ENCODE measurements at places on chromosomes 7 and 10.

DNA sequence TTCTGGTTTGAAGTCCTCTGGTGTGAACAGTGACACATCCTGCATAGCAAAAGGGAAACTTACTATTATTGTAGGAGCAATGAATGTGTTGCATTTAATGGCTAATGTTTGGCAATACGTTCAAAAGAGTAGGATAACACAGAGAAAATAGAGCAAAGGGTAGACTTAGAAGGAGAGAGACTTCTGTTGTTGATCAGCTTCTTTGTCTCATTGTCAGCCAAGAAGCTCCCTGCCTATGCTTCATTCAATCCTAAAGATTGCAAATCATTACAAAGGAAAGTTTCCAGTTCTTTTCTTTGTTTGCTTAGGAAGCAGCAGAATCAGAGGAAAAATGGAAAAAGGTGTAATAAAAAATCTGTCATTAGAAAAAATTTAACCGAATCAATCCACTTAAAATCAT is 7.9 kb upstream of the TSPAN13 start:
- DNase-seq = no peak

- no peak for DNase-seq
Measured at GRCh38 chr7:90111-91063, 102.0 kb upstream of the FAM20C start.

GRCh38 chr10:30832749-30833627 is 198.7 kb downstream of the ZNF438 start:
- no peak for DNase-seq

- peak; percentile 46 for DNase-seq
Measured at GRCh38 chr10:6973899-6974298, 393.8 kb upstream of the PRKCQ start.

GRCh38 chr7:17369691-17370426 is 71.4 kb downstream of the AHR start:
- peak; percentile 63 for DNase-seq

GRCh38 chr7:53531-53930 is 138.8 kb upstream of the FAM20C start:
- no peak for DNase-seq

DNA sequence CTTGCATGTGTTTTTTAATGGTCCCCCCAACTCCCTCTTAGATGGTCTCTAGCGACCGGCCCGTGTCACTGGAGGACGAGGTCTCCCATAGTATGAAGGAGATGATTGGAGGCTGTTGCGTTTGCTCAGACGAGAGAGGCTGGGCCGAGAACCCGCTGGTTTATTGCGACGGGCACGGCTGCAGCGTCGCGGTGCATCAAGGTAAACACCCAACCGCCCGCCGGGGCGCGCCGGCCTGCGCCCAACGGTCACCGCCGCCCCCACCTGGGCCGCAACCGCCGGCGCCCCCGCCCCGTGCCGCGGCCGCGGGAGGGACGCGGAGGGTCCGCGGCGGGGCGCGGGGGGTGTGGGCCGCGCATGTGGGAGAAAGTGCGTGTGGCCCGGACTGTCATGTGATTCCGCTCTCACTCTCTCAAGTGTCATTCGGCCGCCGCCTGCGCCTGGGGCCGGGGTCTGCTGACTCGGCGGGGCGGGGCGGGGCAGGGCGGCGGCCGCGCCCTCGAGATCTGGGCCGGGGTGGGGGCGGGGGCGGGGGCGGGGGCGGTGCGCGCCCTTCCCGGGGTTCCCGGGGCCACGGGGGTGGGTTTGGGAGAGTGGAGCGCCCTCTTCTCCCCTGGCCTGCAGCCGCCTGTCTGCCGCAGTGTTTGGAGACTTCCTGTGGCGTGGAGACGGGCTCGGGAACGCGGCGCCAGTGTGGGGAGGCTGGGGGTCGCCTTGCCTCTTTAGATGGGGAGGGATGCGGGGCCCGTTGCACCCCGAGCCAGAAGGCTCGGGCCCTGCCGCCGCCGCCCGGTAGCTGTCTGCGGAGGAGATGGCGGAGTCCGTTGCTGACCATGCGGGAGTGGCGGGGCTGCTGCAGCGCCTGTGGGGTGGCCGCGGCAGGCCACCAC is 817 bp downstream of the MLLT10 start:
- peak; percentile 11 for DNase-seq

DNA sequence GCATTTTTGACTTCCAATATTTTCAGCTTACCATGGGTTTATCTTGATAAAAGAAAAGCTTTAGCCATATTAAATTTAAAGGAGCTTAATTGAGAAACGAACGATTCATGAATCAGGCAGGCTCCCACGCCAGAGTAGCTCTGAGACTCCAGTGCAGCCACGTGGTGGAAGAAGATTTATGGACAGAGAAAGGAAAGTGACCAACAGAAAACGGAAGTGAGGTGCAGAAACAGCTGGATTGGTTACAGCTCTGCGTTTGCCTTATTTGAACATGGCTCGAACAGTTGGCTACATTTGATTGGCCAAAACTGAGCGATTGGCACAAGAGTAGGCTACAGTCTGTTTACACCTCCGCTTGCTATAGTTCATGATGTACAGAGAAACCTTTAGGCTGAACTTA is 395.4 kb downstream of the GATA3 start:
- DNase-seq = no peak

- DNase-seq = no peak
Measured at GRCh38 chr7:7851381-7851780, 117.2 kb upstream of the GLCCI1 start.

- no peak for DNase-seq
Measured at GRCh38 chr10:78267598-78267997, 233.9 kb downstream of the RPS24 start.

- peak; percentile 67 for DNase-seq
Measured at GRCh38 chr7:25093268-25093826, 31.7 kb downstream of the CYCS start.

DNA sequence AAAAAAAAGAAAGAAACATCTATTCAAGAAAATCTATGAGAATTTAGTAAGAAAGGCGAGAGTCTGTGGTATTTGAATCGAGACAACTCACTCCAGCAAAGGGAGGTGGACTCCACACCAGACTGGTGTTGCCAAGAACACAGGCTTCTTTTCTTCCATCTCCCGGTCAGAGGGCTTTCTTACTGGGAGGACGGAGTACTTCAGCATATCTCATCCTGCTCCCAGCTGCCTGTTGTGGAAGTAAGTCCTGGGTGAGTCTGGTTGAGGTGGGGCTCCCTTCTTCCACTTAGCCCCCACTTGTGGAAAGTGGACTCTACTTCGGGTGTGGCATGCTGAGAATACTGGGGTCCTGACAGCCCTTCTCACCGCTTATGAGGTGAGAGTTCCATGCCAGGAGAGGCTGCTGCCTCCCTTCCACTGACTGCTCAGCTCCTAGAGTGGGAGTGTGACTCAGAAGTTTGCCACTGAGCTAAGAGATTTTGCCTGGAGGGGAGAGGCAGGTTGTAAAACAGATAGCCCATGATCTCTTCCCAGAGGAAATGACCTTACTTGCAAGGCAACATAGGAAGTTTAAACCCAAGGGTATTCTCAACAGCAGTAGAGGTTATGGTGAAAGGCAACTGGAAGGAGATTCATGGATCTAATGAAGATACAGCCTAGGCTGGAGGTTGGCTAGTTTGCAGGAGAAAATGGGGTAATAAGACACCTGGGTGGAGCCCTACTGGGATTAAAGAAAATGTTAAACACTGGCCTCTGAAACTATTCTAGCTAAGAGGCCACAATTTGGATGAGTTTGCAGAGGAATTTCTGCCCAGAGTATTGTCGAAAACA is 3.5 kb upstream of the NACAD start:
- no peak for DNase-seq

- no peak for DNase-seq
Measured at GRCh38 chr10:72561745-72562166, 64.1 kb downstream of the MICU1 start.

DNA sequence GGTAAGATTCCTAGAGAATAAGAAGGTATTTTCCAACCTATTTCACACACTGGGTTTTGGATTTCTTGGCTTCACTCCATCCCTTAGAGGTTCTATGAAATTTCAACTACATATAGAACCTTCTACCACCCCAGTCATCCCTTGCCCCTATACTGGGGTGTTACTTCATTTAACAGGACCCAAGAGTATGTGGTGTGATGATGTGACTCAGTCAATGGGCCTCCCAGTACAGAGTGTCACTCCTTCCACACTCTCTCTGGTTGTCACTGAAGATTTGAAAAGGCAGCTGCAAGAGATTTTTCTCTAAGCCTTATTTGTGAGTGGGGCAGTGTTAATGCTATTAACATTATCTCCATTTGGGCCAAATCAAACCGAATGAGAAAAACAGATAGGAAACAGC is 33.5 kb downstream of the FGFBP3 start:
- no peak for DNase-seq

- DNase-seq = no peak
Measured at GRCh38 chr10:22712211-22712955, 2.0 kb downstream of the PIP4K2A start.

GRCh38 chr10:7401156-7401555 is 9.7 kb downstream of the SFMBT2 start:
- DNase-seq = no peak

DNA sequence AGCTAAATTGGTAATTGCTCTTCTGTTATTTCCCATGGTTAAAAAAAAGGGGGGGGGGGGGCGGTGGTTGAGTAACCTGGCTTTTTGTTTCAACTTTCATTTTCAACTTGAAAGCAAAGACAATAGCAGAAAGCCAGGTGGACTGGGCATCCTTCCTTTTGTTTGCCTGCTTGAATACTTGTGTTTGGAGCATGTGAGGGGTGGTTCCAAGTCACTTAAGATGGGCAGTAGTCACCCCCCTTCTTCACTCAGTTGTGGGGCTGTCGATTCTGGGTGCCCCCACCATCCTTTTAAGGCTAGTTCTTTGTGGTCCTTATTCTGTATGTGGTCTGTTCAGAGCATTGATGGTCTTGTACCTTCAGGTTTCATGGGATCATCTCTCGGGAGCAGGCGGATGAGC is 165.6 kb upstream of the PRR15 start:
- no peak for DNase-seq

DNA sequence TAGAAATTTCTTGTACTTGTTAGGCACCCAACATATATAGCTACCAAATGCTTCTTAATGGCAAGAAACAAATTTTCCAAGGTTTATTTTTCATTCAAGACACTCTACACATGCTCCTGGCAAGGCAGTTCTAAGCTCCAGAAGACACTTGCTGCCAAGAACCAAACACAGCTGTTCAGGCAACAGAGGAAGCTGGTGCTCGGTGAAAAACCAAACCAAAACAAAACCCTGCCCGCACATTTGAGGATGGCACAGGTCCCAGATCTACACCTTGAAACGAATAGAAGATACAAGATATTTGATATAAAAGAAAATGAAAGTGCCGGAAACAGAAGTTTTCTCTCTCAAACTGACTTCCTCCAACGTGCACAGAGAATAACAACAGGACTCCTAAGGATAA is 4.9 kb upstream of the DNTT start:
- no peak for DNase-seq

GRCh38 chr10:95289921-95290421 is 832 bp downstream of the PDLIM1 start:
- DNase-seq = no peak

DNA sequence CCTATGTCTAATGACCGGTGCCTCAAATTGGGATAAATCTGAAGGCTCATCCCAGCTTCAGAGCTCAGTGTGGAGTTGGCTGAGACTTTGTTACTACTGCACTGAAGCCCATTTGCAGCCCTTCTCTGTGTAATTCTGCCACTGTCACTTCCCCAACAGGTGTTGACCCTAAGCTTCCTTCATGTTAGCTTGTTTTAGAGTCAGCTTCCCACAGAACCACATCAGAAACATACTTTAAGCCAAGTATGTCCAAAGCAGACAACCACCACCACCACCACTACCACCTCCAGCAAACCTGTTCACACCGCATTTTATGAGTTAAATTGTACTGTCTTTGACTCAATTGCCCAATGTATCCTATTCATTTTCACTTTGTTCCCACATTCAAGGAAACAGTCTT is 25.2 kb upstream of the GNAT3 start:
- no peak for DNase-seq

DNA sequence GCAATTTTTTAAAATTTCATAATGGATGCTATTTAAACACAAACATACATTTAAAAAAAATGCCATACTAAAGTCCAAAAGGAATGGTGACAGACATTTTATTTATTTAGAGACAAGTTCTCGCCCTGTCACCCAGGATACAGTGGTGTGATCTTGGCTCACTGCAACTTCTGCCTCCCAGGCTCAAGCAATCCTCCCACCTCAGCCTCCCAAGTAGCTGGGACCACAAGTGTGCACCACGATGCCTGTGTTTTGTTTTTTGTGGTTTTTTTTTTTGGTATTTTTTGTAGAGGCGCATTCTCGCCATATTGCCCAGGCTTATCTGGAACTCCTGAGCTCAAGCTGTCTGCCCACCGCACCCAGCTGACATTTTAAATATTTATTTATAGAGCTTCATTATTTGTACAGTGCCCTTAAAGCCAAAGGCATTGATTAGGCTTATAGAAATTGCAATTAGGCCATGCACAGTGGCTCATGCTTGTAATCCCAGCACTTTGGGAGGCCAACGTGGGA is 703.5 kb downstream of the AUTS2 start:
- DNase-seq = no peak

DNA sequence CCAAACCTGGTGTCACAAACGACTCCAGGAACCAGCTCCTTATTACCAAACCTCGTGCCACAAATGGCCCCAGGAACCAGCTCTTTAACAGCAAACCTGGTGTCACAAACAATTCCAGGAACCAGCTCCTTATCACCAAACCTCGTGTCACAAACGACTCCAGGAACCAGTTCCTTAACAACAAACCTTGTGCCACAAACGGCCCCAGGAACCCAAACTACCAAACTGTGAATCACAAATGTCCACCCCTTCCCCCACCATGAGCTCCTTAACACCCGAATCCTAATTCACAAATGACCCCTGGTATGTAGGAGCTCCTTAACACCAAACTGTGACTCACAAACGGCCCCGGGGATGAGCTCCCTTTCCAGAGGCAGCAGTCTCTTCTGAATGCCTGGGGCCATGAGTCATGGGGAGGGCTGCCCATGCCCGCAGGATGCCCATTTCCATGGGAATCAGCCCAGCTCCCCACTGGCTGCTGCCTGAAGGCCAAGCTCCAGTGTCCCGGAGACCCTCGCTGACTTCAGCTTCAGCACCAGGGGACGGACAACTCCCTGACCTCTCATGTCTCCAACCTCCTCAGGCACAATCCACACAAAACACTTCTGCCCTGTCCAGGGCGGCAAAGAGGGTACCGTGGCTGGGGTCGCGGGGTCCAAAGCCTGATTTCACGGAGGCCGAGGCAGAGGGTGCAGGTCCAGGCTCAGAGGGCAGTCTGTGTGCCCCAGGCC is 213.1 kb downstream of the ELFN1 start:
- DNase-seq = no peak

GRCh38 chr10:119270762-119271366 is 63.5 kb downstream of the GRK5 start:
- no peak for DNase-seq

Data from KG1 (cell line).